SK-MEL-5 (cell line): ENCODE measurements at places on chromosomes 3 and 15. TPM values are rescaled to one million over a fixed set of nuclear protein-coding genes. Genes with fewer than 3 reads are reported as not detected.

Gene CIB2
- 15.4 and 15.9 TPM in 2 replicates for total RNA-seq

Gene CATSPER2
- total RNA-seq = 0.50 and 0.53 TPM in 2 replicates

Gene COL7A1
- total RNA-seq = 0.26 and 2.0 TPM in 2 replicates

Gene HDC
- total RNA-seq = not detected in 2 replicates

DNA sequence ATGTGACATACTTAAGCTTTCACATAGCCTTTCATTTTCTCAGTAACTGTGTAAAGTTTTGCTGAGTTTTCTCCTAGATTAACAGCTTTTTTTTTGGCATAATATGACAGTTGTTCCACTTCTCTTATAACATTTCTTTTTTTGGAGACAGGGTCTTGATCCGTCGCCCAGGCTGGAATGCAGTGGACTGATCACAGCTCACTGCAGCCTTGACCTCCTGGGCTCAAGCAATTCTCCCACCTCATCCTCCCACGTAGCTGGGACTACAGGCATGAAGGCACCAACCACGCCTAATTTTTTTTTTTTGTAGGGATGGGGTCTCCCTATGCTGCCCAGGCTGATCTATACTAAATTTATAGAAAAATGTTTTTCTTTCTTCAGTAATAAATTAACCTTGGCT, 30.1 kb downstream of the DLG1 start:
- DNase-seq = no peak

DNA sequence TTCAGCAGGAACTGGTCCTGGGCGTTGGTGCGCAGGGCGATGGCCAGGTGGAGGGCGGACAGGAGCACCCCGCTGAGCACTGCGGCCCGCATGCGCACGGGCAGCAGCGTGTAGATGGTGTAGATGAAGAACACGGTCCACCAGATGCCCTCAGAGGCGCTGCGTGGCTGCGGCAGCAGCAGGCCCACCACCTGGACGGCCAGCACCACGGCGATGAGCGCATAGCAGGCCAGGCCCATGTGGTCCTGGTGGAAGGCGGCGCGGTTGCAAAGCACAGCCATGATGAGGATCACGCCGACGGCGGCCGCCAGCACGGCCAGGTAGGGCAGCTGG, 1.5 kb downstream of the ADCY5 start:
- DNase-seq = no peak

DNA sequence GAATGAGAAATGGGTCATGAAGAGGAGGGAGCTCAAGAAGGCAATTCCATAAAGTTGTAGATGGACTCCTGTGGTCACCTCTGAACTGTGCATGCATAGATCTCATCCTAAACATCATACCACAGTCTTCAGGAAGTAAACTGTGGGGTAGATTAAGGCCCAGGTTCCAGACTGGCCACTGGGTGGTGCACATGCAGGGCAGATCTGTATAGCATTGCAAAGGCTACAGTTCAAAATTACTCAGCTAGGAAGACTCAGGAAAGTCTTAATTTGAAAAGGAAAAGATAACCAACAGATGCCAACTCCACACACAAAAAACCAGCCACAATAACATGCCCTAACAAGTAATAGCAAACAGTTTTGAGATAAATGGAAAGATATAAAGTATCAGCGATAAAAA, 20.3 kb downstream of the KY start:
- peak; percentile 55 for DNase-seq

DNA sequence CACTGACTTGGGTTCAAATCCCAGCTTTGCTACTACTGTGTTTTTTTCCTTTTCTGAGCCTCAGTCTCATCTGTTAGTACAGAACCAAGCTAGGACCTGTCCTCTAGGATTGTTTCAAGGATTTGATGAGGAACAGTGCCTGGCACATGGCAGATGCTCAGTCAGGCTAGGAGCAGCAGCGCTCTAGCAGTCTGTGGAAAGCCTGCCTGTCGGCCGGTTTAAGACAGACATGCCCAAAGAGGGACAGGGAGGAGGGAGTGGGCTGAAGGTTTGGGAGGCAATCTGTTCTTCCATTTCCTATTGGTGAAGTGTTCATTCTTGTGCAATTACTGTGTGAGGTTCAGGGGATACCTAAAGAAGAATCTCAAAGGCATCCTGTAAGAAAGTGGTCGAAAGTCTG, 35.1 kb upstream of the RGMA start:
- no peak for DNase-seq

- no peak for DNase-seq
Observed at GRCh38 chr3:78781351-78781750, 986.4 kb downstream of the ROBO1 start.

- peak; percentile 93 for DNase-seq
Observed at GRCh38 chr3:77038468-77038929, 1.4 kb upstream of the ROBO2 start.

GRCh38 chr3:53673722-53674350, 172.4 kb downstream of the CHDH start:
- no peak for DNase-seq
